Activated naive CD4-positive, alpha-beta T cell treated with anti-CD3 and anti-CD28 coated beads, Interleukin-2, amount 50 U/mL, for 72 hours (primary cell): ENCODE measurements at places on chromosomes 1 and 21. TPM values are rescaled to one million over a fixed set of nuclear protein-coding genes. Genes with fewer than 3 reads are reported as not detected.

HAPLN2 gene
- not detected for total RNA-seq

C1orf74 gene
- total RNA-seq = 3.5 TPM

CAPN9 gene
- not detected for total RNA-seq

WNT9A gene
- not detected for total RNA-seq

TFF1 gene
- not detected for total RNA-seq

LIN28A gene
- total RNA-seq = not detected

PLA2G2C gene
- total RNA-seq = 0.58 TPM

DNA sequence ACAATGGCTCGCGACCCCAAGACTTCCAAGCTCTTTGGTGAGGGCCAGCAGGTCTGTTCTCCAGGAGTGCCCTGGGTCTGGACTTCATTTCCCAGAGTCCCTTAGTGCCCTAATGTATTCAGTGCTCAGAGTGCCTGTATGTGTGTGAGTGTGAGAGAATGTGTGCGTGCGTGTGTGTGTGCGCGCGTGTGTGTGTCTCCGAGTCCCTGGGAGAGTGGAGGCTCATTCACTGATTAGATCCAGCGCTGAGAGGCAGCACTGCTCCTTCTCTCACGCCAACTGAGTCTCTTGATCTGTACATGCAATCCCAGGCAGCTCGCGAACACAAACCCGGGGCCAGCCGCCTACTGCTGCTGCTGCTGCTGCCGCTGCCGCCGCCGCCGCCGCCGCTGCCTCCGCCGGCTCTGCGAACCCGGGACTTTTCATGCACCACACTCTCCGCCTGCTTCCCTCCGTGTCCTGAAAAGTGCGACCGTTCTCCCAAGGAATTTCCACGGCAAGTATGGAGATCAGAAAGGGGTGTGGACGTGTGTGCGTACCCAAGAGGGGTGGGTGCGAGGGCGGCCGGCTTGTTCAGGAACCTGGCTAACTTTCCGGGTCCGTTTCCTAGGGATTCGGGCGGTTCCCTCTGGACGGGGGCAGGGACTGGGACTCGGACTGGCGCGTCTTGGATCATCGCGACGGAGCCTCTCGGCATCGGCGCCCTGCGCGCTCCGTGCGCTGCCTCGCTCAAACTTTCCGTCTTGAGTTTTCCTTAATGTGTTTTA, at the start of gene RNF220:
Gene RNF220, plus strand, starts transcription at position 225 of the 767 bp plus-strand sequence.
- DNase-seq = no peak

- no peak for DNase-seq
These were observed 55.6 kb downstream of the SSX2IP start for GRCh38 chr1:84634536-84635205.

DNA sequence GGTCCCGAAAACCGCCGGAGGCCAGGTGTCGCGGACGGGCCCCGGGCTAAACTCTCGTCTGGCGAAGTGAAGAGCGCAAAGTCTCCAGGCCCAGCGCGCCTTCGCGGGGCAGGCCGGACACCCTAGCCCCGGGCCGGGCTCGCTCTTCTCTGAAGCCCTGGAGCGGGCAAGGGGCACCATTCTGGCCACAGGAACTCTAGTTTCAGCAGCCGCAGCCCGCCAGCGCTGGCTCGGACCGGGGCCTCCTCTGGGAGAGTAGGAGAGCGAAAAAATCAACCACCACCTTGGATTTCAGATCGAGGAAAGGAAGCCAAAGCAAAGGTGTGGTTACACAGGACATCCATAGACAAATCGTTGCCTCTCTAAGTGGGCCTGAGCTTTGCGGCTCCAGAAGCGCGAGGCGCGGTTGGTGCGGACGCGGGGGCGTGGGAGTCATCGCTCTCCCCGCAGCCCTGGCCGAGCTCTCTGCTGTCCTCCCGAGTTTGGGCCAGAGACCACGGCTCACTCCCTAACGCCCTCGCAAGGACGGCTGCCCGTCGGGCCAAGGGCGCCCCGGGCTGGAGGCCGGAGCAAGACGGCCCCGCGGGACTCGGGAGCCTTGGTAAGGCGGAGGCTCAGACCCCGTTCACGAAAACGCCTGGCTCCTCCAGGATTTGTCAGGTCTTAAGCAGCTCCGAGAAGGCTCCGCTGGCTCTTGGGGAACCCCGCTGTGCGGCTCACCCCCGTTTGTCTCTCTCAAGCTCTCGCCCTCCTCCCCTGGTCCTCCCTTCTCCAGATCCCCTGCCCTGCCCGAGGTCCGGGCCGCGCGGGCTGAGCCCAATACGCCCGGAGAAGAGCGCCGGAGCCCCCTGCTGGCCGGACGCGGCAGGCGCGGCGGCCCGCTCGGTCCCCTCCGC, 132.9 kb upstream of the DPYD start:
- peak; percentile 77 for DNase-seq

- DNase-seq = no peak
These were observed 101.6 kb downstream of the NOS1AP start for GRCh38 chr1:162171111-162171510.

- no peak for DNase-seq
These were observed 24.4 kb downstream of the BLZF1 start for GRCh38 chr1:169392406-169392805.

GRCh38 chr1:11125931-11126330, 26.3 kb upstream of the EXOSC10 start:
- no peak for DNase-seq

- no peak for DNase-seq
These were observed 6.6 kb upstream of the PLA2G2C start for GRCh38 chr1:20192871-20193411.

DNA sequence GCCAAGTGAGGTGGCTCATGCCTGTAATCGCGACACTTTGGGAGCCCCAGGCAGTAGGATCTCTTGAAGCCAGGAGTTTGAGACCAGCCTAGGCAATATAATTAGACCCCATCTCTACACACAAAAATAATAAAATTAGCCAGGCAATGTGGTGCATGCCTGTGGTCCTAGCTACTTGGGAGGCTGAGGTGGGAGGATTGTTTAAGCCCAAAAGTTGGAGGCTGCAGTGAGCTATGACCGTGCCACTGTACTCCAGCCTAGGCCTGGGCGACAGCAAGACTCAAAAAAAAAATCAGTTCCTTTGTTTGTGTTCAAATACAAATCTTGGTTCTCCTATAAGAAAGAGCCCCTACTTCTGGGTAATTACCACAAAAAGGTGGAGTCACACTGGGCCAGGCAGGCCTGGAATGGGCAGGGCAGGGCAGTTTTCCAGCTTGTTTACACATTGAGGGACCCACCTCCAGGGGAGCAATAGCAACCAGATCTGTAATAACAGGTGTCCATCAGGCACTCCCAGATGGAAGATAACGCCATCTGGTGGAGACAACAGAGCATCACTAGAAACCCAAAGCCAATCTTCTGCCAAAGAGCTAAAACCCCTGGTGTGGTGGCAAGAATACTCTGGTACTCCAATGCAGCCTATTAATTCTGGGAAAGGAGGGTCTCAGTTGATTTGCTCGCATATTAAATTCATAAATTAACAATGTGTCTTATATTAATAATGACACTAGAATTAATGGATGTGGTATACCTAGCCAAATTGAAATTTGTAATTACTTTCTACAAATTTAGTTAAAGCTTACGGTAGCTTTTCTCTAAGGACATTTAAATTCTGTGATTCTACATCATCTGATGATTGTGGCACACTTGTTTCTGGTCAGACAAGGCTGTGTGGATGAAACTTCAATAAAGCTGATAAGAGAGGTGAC, 13.2 kb downstream of the PPP1R15B start:
- peak; percentile 50 for DNase-seq

DNA sequence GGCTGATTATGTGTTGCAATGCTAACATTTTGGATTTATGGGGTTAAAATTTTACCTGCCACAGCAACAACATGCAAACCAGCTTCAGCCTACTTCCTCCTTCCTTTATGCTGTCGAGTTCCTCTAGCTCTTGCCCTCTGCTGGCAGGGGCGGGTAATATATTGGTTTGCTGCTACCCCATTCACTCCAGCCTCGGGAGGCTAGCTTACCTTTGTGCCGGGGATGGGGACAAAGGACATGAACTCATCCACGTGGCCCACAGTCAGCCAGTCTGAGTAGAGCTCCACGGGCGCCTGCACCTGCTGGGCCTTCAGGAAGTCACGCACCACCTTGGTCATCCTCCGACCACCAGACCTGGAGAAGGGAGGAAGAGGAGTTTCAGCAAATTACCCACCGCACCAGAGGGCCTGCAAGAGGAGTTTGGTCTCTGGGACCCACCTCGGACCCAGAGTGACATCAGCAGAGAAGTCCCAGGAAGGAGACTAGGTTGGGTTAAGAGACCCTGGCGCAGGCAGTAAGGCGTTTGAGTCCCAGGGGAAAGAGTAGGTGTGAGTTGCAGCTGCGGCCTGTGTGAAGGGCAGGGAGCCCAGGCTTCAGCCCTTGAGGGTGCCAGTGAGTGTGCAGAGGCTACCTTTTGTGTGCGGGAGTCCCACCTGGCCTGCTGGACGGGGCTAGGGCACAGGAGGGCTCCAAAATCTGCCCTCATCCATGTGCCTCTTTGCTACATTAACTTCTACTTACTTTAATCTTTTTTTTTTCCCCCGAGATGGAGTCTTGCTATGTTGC, 21.8 kb upstream of the SDHB start:
- DNase-seq = no peak

DNA sequence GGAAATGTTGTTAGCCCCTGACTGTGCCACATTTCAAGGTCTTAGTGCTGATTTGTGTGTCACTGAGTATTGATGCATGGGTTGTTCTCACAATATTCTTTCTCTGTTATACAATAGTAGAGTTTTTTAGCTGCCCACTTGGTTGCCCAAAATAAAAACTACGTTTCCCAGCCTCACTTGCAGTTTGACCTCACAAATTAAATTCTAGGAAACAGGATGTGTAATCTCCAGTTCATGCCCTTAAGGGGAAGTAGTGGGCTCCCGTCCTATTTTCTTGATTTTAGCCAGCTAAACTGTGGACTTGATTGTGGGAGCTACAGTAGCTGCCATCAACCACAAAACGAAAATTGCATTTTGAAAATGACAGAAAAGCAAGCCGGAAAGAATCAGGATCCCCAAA, 27.3 kb upstream of the LAMC1 start:
- DNase-seq = no peak

GRCh38 chr1:147539122-147539575, 2.2 kb upstream of the BCL9 start:
- DNase-seq = peak; percentile 23

DNA sequence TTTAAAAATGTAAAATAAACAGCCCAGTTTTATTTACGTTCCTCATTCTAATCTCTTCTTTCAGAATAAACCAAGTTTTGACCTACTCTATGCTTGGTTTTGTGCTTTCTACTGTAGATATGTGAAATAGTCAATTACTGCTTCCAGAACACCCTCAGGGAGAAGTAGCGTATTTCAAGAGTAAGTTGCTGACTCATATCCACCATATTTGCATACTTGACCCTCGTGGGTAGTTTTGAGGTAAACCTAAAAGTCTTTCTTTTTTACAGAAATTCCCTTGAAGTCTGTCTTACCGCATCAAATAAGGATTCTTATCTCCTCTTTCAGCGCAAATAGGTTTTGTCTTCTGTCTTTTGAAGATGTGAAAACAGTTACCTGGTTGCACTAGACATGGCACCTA, 1.4 kb upstream of the OR2L3 start:
- DNase-seq = no peak

DNA sequence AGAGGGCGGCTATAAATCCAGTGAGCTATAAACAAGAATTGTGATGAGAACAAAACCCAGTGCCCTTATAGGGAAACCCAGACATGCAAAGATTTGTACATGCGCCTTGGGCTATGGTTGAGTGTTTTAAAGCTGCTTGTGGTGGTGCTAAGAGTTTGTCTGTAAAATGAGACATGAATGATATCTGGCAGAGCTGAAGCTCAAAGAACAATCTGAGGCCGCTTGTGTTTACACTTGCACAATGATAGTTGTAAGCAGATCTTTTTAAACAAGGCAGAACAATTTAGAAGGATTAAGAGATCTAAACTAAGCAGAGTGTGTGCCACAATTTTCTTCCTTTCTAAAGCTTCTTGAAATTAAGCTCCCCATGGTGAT, 80.4 kb upstream of the ADAMTS5 start:
- DNase-seq = no peak

DNA sequence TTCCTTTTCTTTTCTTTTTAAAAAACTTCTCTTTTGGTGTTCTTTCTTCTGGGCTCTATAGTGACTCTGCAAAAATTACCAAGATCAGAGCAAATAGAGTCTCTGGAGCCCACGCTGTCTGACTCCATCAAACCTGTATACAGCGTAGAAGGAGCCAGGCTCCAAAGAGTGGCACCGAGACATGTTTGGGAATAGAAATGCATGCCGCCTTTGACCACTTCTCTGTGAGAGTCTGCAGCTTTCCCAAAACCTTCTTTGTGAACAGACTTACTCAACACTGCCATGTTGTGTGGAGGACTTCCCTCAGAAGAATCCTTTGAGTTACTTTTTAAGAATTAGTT, 55.3 kb downstream of the GORAB start:
- no peak for DNase-seq

DNA sequence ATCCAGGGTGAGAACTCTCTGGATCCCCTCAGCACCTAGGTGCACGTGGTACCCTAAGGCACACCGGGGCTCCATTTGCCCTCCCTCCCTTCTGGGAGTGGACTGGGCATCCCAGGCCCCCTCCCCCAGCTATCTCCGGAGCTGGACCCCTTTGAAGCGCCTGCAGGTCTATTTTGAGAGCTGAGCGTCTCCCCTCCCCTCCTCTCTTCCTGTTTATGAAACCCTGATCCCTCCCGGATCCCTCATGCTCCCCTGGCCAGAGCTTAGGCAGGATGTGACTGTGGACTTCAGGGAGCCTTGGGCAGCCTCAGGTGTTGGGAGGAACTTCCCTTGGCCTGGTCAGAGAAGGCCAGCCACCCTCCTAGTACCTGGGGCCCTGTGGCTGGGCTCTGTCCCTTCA, 10.2 kb downstream of the RPS6KA1 start:
- no peak for DNase-seq

DNA sequence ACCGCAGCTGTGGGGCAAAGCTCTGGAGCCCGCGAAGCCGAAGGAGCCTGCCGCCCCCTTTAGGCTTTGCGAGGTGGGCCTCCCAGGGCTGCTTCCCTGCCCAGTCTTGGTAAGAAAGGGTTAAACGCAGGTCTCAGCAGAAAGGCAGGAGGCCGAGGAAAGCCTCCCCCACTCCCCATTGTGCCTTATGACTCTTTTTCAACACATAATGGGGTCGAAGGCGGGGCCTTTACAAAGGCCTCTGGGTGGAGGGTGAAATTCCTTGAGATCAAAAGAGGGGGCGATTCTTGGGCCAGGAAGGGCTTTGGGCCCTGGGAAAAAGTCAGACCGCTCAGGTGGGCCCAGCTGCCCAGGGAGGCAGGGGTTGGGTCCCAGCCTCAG, 880 bp downstream of the ALPL start:
- no peak for DNase-seq

DNA sequence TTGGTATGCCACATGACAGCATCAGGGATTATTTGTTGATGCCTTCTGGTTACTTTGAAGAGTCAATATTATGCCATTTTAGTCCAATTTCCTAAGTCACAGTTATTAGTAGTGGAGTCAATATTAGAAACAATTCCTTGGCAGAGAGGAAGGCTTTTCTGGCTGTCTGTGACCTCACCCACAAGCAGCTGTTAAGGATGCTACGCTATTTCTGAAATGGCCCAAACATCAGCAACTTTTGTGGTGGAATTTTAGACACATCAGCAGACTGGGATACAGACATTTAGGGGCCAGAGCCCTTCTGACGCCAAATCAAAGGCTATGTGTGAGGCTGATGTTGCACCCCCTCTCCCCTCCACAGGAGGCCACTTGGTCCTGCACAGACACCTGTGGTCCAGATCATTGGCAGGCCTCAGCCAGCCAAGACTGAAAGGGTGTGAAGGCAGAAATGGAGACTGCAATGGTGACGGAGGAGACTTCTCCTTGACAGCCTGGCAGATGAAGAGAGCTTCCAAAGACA, 9.2 kb upstream of the RXRG start:
- no peak for DNase-seq
